Myometrial cell (primary cell): ENCODE measurements at places on chromosomes 11 and 22. TPM values are rescaled to one million over a fixed set of nuclear protein-coding genes. Genes with fewer than 3 reads are reported as not detected.

The KRTAP5-8 gene
- total RNA-seq: not detected in 2 replicates

The IFITM10 gene
- not detected in 2 replicates for total RNA-seq

The PATE2 gene
- not detected in 2 replicates for total RNA-seq

The BIK gene
- not detected in 2 replicates for total RNA-seq

The VWA5A gene
- total RNA-seq: 10.1 and 14.5 TPM in 2 replicates

The TUB gene
- total RNA-seq: 4.6 TPM in 2 replicates

The SMTNL1 gene
- not detected in 2 replicates for total RNA-seq

The EIF3M gene
- 669 and 726 TPM in 2 replicates for total RNA-seq

The C11orf91 gene
- total RNA-seq: not detected in 2 replicates

The TYR gene
- total RNA-seq: not detected in 2 replicates

The GP1BB gene
- total RNA-seq: 0.29 and 3.0 TPM in 2 replicates

The GAL3ST3 gene
- not detected in 2 replicates for total RNA-seq

The HEPACAM gene
- 0.29 and 0.35 TPM in 2 replicates for total RNA-seq

The CALCB gene
- not detected in 2 replicates for total RNA-seq

The GLYAT gene
- total RNA-seq: not detected in 2 replicates

The PRR33 gene
- total RNA-seq: not detected in 2 replicates

The MS4A15 gene
- total RNA-seq: not detected in 2 replicates

The SYCE3 gene
- not detected in 2 replicates for total RNA-seq

The MAPK8IP1 gene
- total RNA-seq: 11.9 and 17.3 TPM in 2 replicates

The MYRF gene
- total RNA-seq: 2.6 and 2.8 TPM in 2 replicates

The HTR3B gene
- not detected in 2 replicates for total RNA-seq

The SLC22A12 gene
- total RNA-seq: not detected in 2 replicates

The SLC1A2 gene
- total RNA-seq: under 0.01 and 0.29 TPM in 2 replicates

The DTX4 gene
- total RNA-seq: 0.58 and 0.71 TPM in 2 replicates

The CLCF1 gene
- total RNA-seq: 6.3 and 11.2 TPM in 2 replicates
